Activated CD4-positive, alpha-beta T cell treated with anti-CD3 and anti-CD28 coated beads, Interleukin-2, Interleukin-6, amounts not matched to agents 100 ng/mL and 50 ng/mL, durations not matched to agents 16 hours and 8 hours (primary cell): ENCODE measurements at places on chromosomes 2 and 18.
A peak's percentile ranks its signal among the peaks of the same experiment; 100 is the strongest.

GRCh38 chr2:121071034-121071504, 213.9 kb downstream of the TFCP2L1 start:
- peak; percentile 69 for DNase-seq

- DNase-seq, result no peak
Observed at GRCh38 chr2:28419003-28419402, 26.3 kb downstream of the FOSL2 start.

DNA sequence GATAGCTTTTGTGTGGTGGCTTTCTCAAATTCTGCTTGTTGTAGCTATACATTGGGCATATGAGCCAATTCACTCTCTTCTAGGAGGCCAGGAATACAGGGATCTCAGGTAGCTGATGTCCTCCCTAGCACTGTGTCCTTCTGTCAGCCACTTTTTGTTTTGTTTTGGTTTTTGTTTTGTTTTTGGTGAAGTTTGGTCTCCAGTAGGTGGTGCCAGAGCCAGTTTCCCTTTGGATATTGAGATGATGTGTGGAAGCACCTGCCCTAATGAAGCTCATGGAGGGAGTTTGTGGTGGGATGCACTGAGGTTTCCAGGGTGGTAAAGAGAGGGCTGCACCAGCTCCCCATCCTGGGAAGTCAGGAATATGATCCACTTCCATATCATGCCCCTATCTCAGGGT, 100.5 kb upstream of the VWC2L start:
- no peak for DNase-seq

DNA sequence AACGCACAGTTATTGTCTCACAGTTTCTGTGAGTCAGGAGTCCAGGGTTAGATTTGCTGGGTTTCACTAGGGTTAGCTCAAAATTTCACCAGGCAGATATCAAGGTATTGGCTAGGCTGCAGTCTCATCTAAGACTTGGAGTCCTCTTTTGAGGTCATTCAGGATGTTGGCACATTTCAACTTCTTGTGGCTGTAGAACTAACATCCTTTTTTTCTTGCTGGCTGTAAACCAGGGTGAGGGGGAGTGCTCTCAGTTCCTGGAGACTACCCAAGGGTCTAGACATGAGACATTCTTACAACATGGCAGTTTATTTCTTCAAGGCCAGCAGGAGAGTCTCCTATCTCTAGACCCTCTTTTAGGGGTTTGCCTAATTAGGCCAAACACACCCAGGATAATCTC, 12.8 kb upstream of the CAVIN2 start:
- no peak for DNase-seq

GRCh38 chr2:238895891-238896600, 48.2 kb downstream of the TWIST2 start:
- no peak for DNase-seq

DNA sequence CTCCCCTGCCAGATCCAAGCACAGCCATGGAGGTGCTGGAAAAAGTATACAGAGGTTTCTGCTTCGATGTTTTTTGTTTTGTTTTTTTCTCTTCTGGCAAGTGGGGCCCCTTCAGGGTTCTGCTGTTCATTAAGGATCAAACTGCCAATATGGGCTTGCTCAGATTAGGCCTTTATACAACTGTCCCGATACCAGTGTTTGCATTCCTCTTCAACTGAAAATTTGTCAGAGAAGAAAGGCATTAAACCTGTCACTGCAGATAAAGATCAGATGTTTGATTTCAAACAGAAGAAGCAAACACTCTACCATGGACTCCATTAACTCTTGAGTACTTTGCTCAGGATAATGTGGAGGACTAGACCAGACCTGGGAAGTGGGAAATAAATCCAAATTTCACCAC, 396.0 kb upstream of the SMIM21 start:
- DNase-seq, result no peak

- DNase-seq, result no peak
Observed at GRCh38 chr2:225841314-225841713, 441.8 kb downstream of the NYAP2 start.

DNA sequence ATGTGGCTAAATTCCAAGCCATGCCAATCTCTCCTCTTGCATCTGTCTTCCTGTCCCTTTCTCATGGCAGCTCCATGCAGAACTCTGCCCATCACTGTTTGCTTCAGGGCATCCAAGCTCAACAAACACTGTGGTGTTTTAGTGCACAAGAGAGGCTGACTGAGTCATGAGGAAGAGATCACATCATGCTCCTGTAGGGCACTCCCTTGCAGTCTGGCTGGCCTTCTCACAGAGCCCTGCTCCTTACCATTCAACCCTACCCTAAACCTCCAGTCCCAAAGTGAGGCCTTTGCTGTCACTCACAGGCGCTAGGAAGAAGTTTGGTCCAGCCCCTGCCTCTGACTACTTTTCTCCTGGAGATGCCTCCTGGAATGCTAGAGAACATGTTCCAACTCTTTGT, 194.0 kb downstream of the LRATD1 start:
- no peak for DNase-seq

DNA sequence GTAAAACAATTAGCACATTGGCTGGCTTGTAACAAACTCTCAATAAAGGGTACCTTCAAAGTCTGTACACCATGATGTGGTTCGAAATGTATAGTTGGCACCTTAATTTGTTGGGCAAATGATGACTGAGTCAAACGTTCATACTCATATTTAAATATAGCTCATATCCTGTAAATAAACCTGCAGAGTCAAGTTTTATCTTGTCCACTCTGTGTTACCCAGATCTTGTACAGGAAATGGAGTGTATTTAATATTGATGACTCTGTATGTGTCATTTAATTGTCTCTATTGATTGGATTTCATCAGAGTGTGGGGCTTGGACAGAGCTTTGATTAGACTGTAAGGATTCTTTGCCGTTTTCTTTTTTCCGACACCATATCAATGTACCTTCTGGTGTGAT, 805.6 kb upstream of the ZEB2 start:
- DNase-seq, result no peak

DNA sequence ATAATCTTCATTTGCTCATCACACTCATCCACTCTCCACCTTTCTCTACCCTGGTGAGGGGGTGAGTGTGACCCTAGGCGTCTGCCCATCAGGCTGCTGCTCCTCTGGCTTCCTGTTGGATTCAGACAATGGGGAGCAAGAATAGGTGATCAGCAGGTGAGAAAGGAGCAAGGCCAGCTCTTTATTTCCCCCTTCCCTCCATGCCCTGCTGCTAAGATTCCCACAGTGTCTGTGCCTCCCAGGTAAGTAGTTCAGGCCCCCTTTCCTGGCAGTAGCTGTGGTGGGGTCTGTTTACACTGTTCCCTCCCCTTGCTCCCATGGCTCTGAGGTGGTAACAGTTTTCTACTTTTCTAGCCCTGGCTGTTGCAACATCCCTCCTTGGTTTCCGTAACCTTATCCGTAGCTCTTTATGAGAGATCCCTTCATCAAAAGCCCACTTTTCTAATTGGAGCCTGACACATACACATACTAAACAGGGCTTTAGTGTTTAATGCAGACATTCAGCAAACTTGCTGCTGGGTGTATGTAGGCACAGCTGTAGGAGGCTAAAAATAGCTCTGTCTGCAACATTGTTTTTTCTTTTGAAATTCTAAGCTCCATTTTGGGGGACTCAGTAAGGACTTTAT, 27.5 kb downstream of the MAP2 start:
- DNase-seq, result no peak
